ENCODE measurements at places on chromosomes 16 and 17. TPM values are rescaled to one million over a fixed set of nuclear protein-coding genes. Genes with fewer than 3 reads are reported as not detected.
A peak's percentile ranks its signal among the peaks of the same experiment; 100 is the strongest.

DNA sequence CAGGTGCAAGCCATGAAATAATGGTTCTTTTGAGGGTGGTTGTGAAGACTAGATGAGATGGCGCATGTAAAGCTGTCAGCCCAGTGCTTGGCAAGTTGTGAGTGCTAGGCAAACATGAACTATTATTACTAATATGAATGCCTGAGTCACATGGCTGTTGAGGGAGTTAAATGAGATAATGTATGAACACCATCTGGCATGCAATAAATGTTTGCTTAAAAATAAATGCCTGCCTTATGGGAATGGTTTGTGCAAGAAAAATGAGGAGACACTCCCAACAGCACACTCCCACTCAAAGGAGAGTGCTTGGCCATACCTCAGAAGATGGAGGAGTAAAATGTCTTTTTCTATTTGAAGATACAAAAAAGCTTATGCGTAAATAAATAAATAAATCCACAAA lies 3.6 kb downstream of the MAPK3 start:
- no peak for DNase-seq

GRCh38 chr16:74501484-74502478 lies 80.5 kb upstream of the CLEC18B start:
- no peak for DNase-seq

- DNase-seq = peak; percentile 65
These were observed 257.1 kb downstream of the FTO start for GRCh38 chr16:53960954-53961616.

DNA sequence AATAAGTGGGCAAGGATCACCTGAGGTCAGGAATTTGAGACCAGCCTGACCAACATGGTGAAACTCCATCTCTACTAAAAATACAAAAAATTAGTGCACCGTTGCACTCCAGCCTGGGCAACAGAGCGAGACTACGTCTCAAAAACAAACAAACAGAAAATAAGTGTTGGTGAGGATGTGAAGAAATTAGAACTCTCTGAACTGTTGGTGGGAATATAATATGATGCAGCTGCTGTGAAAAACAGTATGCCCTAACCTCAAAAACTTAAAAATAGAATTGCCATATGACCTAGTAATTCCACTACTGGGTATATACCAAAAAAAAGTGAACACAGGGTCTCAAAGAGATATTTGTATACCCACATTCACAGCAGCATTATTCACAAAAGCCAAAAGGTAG lies 26.1 kb downstream of the GLG1 start:
- no peak for DNase-seq

Gene CRISPLD2
- 69.1 TPM for total RNA-seq

Gene HIGD1B
- total RNA-seq = 2.1 TPM
